Caco-2 (cell line): ENCODE measurements at places on chromosomes 11 and 22. TPM values are rescaled to one million over a fixed set of nuclear protein-coding genes. Genes with fewer than 3 reads are reported as not detected.

SCT gene
- not detected in 2 replicates for total RNA-seq

DNA sequence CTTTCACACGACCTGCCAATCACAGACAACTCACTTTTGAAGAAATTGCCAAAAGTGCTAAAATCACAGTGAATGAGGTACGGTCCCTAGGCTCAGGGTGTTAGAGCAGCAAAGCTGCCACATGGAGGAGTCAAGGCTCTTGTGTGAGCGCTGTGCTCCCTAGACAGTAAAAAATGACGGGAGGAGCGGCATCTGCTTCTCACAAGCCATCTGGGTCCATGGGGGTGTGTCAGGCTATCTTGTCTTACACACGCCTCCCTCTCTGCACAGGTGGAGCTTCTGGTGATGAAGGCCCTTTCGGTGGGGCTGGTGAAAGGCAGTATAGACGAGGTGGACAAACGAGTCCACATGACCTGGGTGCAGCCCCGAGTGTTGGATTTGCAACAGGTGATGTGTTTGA is 14.8 kb downstream of the PSMD13 start:
- DNase-seq: no peak

GRCh38 chr22:28597665-28598064 is 82.0 kb downstream of the TTC28 start:
- no peak for DNase-seq

- no peak for DNase-seq
These were observed 24.3 kb downstream of the CASP4 start for GRCh38 chr11:104944076-104944475.

DNA sequence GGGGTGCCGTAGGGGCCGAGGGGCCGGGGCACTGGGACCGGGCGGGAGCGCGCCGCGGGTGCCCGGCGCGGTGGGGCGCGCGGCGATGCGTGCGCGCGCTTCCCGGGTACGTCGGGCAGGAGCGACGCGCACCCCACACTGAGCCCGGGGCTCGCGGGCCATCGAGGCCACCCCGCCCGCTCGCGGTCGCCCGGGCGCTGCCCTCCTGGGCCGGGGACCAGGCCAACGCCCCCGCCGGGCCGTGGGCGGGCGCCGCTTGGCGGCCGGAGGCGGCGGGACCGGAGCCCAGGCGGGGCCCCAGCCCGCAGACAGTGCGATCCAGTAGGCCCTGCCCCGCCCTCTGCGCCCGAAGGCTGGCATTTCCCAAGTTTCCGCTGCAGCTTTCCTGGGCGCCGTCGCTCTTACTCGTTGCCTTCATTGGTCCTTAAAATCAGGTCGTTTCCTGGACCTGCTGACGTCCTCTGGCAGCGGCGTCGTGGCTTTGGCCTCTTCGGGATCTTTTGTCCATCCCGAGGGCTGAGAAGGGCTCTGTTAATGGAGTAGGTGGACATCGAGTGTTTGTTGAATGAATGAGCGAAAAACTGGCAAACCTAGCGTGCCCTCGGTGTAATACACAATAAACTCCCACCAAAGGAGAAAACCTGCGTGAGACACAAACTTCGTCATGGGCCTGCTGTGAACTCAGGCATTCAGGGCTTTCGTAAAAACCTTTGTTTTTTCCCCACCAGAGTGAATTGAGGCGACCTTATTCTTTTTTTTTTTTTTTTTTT is 638 bp downstream of the PARVA start:
- DNase-seq: peak; percentile 78

- no peak for DNase-seq
These were observed 87.4 kb downstream of the HIPK3 start for GRCh38 chr11:33344611-33345010.
